ENCODE measurements at places on chromosomes 1 and 21. TPM values are rescaled to one million over a fixed set of nuclear protein-coding genes. Genes with fewer than 3 reads are reported as not detected.

Gene KRTAP11-1
- not detected for total RNA-seq

Gene OR2L8
- total RNA-seq: not detected

Gene CLEC20A
- total RNA-seq: not detected

Gene TMEM200B
- total RNA-seq: 22.5 TPM

Gene HRNR
- not detected for total RNA-seq

Gene SLFNL1
- 0.29 TPM for total RNA-seq

Gene ETNK2
- total RNA-seq: 15.4 TPM

DNA sequence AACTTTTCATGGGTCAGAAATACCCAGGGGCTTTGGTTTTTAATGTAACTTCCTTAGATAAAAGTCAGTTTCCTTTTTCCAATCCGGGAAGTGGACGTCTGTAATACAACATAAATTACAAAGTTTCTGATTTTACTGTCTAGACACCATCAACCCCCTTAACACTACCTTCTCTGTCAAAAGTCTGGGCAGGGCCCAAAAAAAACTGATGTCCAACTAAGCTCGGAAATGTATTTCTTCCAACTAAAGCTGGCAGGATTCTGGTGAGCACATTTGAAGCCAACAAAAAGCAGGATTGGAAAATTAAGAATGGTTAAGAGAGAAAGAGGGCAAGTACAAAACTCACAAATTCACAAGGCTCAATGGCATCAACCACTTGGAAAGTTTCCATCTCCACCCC is 24.3 kb downstream of the DDAH1 start:
- H3K27ac ChIP-seq: peak overlapping the region; percentile 93
- no peak for DNase-seq
- peaks cover 8% of the 10 kb centered on the region for H3K36me3 ChIP-seq
- peaks cover 53% of the 10 kb centered on the region for H3K4me1 ChIP-seq
- peak overlapping the region; percentile 41 for H3K4me3 ChIP-seq

- H3K27ac ChIP-seq: peak overlapping the region; percentile 25
- peaks cover 14% of the 10 kb centered on the region for H3K4me1 ChIP-seq
- no peak for DNase-seq
- no peaks in the 10 kb centered on the region for H3K27me3 ChIP-seq
These were observed 197.4 kb downstream of the ADGRL2 start for GRCh38 chr1:81998165-81998564.

- peak overlapping the region; percentile 90 for H3K4me3 ChIP-seq
- H3K4me1 ChIP-seq: peaks cover 55% of the 10 kb centered on the region
- H3K27ac ChIP-seq: peak overlapping the region; percentile 94
These were observed 1.1 kb downstream of the PRRX1 start for GRCh38 chr1:170664828-170665612.

- peak overlapping the region; percentile 20 for H3K27ac ChIP-seq
- no peak for DNase-seq
- no peaks in the 10 kb centered on the region for H3K27me3 ChIP-seq
- H3K4me3 ChIP-seq: no peak overlapping the region
These were observed 11.5 kb downstream of the SLC9A1 start for GRCh38 chr1:27143401-27143800.

- no peak for DNase-seq
- H3K36me3 ChIP-seq: no peaks in the 10 kb centered on the region
- peaks cover 83% of the 10 kb centered on the region for H3K4me1 ChIP-seq
These were observed 184.7 kb downstream of the ETS2 start for GRCh38 chr21:38990424-38990794.

GRCh38 chr1:226641671-226642231 is 93.2 kb downstream of the STUM start:
- peaks cover 15% of the 10 kb centered on the region for H3K4me1 ChIP-seq
- peaks cover 24% of the 10 kb centered on the region for H3K36me3 ChIP-seq
- no peak overlapping the region for H3K4me3 ChIP-seq
- DNase-seq: no peak
- no peaks in the 10 kb centered on the region for H3K27me3 ChIP-seq
- H3K27ac ChIP-seq: no peak overlapping the region

- H3K4me1 ChIP-seq: no peaks in the 10 kb centered on the region
- no peak for DNase-seq
- peaks cover 17% of the 10 kb centered on the region for H3K36me3 ChIP-seq
These were observed 37.4 kb downstream of the PTP4A2 start for GRCh38 chr1:31900790-31901189.

GRCh38 chr1:240936911-240937668 is 325.1 kb upstream of the GREM2 start:
- no peaks in the 10 kb centered on the region for H3K27me3 ChIP-seq
- no peak overlapping the region for H3K27ac ChIP-seq
- no peaks in the 10 kb centered on the region for H3K4me1 ChIP-seq
- H3K4me3 ChIP-seq: no peak overlapping the region
- peaks cover 20% of the 10 kb centered on the region for H3K36me3 ChIP-seq
- no peak for DNase-seq

DNA sequence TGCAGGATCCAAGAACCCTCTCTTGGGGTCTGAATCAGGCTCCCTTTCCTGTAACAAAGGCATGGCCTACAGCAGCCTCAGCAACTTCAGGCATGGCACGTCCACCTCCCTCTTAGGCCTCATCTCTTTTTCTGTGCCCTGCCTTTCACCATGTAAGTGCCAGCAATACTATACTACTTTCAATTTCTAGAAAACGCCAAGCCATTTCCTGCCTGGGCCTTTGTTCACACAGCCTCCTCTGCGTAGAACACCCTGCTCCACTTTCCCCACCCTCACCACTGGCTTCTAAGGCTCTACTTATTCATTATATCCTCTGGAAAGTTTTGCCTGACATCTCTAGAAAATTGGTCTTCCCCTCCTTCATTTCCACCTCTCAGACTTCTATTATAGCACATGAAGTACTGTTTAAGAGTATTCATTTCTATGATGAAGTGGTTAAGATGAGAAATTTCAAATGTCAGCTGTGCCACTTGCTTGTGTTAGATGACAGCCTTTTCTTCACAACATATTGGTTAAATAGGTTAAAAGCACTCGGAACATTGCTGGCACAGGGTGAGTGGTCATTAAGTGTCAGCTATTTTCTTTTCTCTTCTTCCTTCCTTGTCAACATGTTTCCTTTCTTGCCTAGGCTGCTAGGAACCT is 41.6 kb upstream of the VWA5B1 start:
- no peaks in the 10 kb centered on the region for H3K36me3 ChIP-seq
- no peak for DNase-seq
- H3K27me3 ChIP-seq: peaks cover 23% of the 10 kb centered on the region
- H3K4me3 ChIP-seq: no peak overlapping the region
- H3K27ac ChIP-seq: no peak overlapping the region

DNA sequence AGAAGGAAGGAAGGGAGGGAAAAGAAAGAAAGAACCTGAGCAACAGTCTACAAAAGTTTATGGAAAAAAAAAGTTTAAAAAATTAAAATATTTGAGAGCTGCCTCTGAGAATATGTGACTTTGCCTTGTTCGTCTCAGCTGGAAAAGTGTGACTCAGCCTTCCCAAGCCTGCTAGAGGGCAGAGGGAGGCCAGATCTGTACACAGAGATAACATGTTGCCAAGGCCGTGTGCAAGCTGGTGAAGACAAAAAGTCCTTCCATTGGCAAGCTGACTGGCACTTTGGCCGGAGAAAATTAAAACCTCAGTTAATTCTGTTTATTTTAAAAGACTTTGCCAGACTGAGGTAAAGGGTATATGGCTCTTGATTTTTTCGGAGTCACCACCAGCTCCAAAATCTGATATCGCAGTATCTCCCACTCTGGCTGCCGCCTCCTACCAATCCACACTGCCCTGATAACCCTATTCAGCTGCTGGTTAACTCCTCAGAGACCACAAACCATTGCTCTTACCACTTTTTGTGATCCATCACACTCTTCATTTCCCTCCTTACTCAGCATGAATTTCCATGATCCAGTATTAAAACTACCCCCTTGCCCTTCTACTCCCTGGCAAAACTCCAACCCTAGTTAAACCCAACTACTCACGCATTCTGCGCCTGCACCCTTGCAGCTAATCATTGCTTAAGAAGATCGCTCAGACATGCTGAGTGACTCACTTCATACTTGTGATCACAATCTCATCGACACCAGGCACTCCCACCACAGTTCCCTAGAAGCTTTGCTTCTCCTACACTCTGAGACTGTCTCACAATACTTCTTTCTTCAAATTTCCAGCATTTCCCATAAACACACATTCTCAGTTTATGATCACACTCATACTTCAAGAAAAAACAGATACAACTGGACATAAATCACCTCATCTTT is 5.7 kb upstream of the PPP1R15B start:
- peaks cover 46% of the 10 kb centered on the region for H3K4me1 ChIP-seq
- H3K36me3 ChIP-seq: no peaks in the 10 kb centered on the region
- no peaks in the 10 kb centered on the region for H3K27me3 ChIP-seq
- DNase-seq: peak; percentile 63
- peak overlapping the region; percentile 41 for H3K4me3 ChIP-seq
- peak overlapping the region; percentile 95 for H3K27ac ChIP-seq

DNA sequence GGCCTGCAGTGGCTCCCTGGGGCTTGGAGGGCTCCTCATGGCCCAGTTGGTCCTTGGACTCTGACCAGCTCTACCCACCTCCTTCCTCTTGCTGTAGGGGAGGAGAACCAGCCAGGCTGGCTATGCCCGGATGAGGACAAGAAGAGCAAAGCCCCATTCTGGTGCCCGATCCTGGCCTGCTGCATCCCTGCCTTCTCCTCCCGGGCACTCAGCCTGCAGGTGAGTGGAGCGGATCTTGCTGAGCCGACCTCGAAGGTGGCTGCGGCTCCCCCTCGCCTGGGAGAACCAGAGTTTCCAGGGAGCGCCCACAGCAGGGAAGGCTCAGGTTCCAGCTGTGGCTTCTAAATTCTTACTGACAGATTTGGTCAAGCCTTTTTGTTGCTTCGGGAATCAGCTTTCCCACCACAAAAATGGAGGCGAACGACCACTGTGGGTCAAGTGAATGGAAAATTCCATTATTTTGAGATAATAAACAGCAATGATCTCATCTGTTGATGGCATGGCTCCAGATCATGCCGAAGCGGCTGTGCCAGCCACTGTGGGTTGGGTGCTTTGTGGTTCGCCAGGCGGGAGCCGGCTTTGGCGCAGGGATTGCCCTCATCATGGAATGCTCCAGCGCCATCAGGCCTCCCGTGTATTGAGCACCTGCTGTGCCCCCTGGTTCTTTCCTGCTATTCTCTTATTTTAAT is 106.5 kb upstream of the ACTL8 start:
- no peaks in the 10 kb centered on the region for H3K27me3 ChIP-seq
- peaks cover 9% of the 10 kb centered on the region for H3K36me3 ChIP-seq
- H3K4me1 ChIP-seq: peaks cover 20% of the 10 kb centered on the region
- no peak overlapping the region for H3K4me3 ChIP-seq
- H3K27ac ChIP-seq: peak overlapping the region; percentile 71

DNA sequence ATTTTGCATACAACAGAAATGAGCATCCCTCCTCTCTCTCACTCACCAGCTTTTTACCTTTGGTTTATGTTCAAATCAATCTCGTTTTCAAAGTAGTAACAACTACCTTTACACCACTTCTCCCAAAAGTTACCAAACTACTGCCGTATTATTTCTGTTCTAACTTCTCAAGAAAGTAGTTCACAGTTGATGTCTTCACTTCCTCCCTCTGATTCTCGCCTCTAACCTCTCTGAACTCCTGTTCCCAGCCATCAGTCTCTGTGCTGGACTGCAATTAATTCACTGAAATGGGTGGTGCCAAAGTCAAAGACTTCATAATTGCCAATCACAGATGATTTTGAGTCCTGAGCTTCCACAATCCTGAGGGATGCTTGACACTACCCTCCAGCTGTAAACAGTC is 54.0 kb downstream of the ZNF281 start:
- H3K27me3 ChIP-seq: no peaks in the 10 kb centered on the region
- no peak overlapping the region for H3K27ac ChIP-seq
- H3K36me3 ChIP-seq: no peaks in the 10 kb centered on the region
- DNase-seq: no peak
- peaks cover 21% of the 10 kb centered on the region for H3K4me1 ChIP-seq
- no peak overlapping the region for H3K4me3 ChIP-seq

DNA sequence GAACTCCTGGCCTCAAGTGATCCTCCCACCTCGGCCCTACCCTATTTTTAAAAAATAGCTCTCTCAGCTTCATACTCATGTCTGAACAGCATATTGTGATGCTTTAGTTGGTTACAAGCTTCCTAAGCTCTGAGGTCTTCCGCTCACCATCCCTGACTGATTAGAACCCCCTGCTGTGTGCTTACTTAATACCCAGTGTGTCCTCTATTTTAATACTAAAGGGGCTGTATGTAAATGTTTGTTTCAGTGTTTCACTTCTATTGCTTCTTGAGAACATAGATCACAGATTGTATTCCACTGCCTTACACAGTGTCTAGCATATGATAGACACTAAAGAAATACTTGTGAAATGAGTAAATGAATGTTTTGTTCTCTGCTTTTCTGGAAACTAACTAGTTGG is 29.8 kb downstream of the ZYG11B start:
- no peaks in the 10 kb centered on the region for H3K27me3 ChIP-seq
- H3K4me1 ChIP-seq: peaks cover 15% of the 10 kb centered on the region
- no peak for DNase-seq

Measured in osteocyte (in vitro differentiated cells).